IPS-NIHi11 (cell line): ENCODE measurements at places on chromosomes 12 and 14.

DNA sequence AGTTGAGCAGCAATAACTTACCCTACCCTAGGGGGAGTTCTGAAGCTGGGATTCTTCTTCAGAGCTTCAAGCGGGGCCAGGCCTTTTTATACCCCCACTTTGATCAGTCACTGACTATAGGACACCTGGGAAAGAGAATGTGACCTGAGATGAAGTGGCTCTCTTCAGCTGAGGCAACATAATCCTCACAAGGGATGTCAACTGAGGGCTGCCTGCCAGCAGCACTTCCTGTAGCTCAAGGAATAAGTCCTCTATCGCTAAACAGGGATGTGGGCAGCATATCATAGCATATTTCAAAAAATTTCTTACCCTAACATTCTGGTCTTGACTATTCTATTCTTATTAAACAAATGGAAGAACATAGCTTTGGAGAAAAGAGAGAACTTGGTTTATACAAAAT lies 17.4 kb downstream of the LGALS3 start:
- DNase-seq = no peak

DNA sequence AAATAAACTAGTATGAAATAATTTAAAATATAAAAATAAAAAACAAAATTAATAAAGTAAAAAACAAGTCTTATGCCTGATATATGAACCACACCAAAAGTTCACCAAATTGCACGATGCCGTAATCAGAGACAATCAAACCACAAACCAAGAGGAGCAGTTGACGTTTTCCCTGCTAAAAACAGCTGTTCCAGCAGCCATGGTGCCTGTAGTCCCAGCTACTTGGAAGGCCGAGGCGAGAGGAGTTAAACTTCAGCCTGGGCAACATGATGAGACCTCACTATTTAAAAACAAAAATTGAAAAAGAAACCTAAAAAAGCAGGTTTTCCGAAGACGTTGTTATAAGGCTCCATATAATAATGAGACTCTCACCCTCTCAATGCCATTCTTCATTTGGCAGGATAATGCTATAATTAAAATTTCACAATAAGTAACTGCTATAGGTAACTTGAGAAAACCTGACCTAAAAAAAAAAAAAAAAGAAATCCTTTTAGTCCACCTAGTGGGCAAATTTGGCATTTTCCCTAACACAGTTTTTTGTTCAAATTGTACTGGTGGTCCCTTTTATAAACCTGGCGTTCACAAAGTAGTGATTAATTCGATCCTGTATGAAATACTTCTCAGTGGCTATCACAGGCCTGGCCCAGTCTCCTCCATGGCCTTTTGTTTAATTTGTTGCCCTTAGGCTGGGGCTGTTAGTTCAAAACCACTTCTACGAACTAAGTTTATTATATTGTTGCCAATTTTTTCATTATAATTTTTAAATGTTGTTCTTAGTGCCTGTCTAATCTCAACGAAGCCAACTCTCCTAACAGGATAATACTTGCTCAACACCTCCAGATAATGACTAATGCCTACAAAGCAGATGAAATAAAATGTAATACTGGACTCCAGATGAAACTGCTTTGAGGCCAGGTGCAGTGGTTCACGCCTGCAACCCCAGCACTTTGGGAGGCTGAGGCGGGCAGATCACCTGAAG lies 62.1 kb downstream of the TNFAIP2 start:
- DNase-seq = peak; percentile 21

DNA sequence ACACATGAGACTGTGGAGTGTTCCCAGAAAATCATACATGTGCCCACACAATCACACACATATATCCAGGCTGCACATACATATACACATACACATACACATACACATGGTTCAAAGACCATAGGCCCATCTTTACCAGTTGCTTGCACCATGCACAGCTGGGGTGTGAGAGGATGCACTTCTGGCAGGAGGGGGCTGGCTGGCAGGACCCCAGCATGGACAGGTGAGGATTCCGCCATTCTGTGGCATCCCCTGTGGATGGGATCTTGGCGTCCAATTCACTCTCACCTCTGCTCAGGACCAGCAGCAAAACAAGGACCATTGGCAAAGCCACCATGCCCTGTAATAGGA lies 7.0 kb downstream of the ITGB7 start:
- DNase-seq = no peak

DNA sequence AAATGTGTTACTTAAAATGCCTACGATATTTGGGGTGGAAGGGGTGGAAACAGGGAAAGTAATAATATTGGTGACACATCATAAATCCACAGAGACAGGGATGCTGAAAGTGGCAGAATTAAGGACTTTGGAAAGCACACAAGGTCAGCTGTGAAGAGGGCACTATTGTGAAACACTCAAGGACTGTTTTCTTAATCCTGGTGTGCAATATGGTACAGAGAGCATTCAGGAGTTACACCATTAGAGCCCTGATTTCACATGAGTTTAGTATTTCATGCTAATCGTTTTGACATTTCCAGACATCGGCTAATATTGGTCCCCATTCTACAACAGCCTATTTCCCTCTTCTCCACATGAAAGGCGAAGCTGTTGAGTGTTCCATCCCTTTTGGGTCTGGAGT lies 219.2 kb downstream of the MSRB3 start:
- DNase-seq = no peak

DNA sequence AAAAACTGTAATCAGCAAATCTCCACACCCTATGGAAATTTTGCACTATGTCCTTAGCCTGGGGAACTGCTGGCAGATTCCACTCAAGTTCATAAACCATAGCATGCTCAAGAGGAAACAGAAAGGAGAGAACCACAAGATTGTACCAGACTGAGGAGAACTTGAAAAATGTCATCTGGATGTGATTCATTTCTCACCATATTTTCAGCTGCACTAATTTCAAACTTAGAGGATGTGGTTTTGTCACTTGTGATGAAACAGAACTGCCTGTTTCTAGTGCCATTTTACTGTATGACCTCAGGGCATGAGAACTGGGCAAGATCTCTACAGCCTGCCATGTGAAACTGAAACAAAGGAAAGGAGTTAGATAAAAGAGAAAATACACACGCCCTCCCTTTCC lies 1493.1 kb upstream of the FLRT2 start:
- DNase-seq = no peak

DNA sequence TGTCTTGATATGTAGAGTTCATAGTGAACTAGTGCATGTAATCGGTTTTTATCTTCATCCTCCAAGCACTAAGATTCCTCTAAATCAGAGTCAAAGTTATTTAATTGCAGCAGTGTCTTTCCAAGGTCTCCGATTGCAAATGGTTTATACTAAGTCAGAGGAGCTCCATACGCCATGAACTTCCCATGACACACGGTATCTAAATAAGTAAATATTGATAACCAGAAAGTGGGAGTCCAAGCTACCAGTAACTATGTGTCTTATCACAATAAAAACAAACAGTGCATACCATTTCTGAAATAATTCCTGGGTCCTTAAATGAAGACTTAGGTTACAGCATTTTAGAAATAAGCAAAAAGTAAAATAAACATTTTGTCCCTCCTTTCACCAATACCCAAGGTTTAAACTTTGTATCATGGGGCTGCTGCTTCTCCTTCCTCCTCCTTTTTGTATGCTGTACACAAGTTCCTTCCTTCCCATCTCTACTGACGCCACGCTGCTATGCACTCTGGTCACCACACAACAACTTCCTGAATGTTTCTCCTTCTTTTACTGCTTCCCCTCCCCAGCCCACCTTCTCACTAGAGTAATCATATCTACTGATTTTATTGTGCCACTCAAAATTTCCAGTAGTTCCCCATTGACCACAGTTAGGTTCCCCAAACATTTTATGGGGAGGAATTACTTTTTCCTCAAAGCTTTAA lies 10.7 kb downstream of the NR1H4 start:
- no peak for DNase-seq

- no peak for DNase-seq
Observed at GRCh38 chr12:28793581-28794151, 355.4 kb upstream of the FAR2 start.

DNA sequence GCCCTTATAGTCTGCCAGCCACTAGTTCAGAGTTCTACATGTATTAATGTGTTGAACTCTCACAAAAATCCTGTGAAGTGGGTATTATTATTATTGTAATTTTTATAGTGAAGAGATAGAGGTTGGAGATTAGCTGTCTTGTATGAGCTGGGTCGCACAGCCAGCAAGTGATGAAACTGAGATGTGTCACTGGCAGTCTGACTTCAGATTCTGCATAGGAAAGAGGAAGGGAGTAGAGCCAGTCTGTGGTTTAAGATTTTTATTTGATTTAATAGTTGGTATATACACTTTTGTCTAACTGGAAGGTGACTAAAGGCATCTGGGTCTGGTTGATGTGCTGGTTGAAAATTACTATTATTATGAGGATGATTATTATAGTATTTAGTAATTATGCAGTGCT lies 5.8 kb upstream of the FRS2 start:
- DNase-seq = no peak

- no peak for DNase-seq
Observed at GRCh38 chr14:70909733-70910614, 2.7 kb downstream of the PCNX1 start.
